ENCODE measurements at places on chromosomes 4 and X.
A peak's percentile ranks its signal among the peaks of the same experiment; 100 is the strongest.

- peak; percentile 87 for DNase-seq
Observed at GRCh38 chr4:153204247-153204671, at the start of gene TRIM2. TRIM2 (plus strand) TSS chr4:153204443; CDS start chr4:153204531, 88 bp downstream.

DNA sequence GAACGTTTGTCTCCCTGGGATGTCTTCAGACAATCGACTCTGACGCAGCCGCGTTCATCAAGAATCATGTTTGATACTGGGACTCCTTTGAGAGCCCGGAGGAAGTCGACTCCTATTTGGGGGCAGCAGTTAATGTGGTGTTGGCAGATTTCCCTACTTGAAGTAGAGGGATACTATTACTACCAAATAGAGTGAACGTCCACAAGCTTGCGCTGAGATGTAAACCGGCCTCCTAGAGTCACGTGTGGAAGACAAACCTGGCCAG, 18.7 kb downstream of the PIGG start:
- no peak for DNase-seq

- no peak for DNase-seq
Observed at GRCh38 chr4:36675436-36675835, 394.0 kb downstream of the DTHD1 start.

DNA sequence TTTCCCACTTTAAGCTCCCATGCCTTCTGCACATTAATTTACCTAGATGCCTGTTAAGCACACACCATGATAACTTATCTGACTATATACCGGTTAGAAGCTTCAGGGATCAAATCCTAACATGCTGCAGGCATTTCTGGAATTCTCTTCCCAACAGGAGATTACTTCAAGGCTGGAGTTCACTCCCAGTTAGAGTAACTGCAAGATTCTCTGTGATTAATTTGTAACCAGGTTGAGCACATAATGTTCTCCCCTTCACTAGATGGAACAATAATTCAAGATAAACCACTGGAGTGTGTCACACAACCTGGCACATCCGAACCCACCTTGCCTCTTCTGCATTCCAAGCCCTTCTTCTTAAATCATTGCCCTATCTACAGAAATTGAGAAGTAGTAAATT, 11.8 kb upstream of the UGT2A3 start:
- DNase-seq: no peak

DNA sequence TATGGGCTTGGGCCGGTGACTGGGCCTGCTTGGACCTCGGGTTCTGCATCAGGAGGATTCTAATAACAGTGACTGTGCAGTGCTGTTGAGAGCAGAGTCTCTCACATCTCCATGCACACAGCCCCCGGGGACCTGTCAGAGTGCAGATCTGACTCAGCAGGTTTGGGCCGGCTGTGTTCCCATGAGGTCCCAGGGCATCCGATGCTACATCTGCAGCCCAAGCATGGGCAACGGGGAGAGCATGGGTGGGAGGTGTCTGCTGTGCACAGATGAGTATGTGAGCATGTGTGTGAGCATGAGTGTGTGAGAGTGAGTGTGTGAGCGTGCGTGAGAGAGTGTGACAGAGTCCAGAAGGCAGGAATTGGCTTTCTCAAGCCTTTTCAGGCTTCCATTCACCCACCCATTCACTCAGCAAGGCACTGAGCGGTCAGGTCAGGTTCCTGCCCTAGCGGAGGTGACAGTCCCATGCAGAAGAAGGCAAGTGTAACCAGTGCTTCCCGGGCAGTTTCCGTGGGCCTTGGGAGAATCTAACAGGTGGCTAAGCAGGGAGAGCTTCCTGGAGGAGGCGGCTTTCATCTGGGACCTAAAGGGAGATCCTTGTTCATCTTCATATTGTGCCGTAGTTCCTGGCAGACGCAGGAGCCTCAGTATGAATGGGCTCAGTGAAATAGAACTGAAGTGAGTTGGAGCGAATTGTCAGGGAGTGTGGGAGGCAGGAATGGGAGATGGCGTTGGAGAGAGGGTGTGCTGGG, 62.6 kb downstream of the SORCS2 start:
- DNase-seq: no peak

GRCh38 chr4:139656614-139657486, 8.8 kb upstream of the MGST2 start:
- DNase-seq: no peak

DNA sequence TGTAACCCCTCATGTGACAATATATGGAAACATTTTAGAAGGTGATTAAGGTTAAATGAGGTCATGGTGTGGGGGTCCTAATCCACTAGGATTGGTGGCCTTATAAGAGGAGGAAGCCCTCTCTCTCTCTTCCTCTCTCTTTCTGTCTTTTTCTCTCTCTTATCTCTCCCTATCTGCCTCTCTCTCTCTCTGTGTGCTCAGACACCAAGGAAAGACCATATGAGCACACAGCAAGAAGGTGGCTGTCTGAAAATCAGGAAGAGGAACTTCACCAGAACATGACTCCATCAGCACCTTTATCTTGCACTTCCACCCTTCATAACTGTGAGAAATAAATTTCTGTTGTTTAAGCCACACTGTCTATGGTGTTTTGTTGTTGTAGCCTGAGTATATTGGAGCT, 1472.2 kb downstream of the PCDH7 start:
- no peak for DNase-seq

DNA sequence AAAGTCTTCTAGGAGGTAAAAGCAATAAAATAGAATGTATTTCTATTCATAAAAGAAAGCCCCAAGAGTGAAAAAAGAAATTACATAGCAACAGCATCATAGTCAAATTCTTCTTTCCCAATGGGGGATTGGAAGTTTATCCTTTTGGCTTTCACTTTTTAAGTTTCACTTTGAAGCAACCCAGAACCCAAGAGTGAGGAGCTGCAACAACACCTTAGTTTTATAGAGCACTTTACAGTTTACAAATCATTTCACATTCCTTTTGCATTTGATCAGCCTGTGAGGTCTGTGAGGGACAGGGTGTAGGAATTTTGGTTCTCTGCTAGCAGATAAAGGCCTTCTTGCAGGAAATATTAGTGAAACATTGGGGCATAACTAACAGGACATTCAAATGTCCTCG, 112.0 kb upstream of the NDP start:
- no peak for DNase-seq

- no peak for DNase-seq
Observed at GRCh38 chrX:39452401-39452800, 645.4 kb downstream of the BCOR start.

GRCh38 chrX:129771266-129771995, 8.3 kb upstream of the SASH3 start:
- no peak for DNase-seq

DNA sequence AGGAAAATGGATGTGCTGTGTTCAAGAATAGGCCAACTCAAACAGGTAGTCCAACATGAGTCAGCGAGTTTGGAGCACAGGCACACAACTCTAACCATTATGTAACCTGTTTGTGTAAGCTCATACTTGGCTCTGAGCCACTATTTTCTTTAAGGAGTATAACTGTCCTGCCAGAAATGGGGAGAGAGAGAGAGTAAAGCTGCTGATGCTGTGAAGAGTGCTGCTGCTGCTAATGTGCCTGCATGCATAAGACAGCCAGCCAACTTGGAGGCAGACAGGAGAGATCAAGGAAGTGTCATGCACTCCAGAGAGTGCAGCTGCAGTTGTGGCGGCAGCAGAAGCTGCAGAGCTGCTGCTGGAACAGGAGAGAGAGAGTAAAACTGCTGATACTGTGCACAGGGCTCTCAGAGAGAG, 11.7 kb upstream of the STATH start:
- no peak for DNase-seq
